ENCODE measurements at places on chromosomes 3 and 15.

- DNase-seq, result no peak
These were observed 43.7 kb upstream of the CD47 start for GRCh38 chr3:108134555-108134880.

- no peak for DNase-seq
These were observed 133.2 kb upstream of the DPH6 start for GRCh38 chr15:35679186-35679585.

DNA sequence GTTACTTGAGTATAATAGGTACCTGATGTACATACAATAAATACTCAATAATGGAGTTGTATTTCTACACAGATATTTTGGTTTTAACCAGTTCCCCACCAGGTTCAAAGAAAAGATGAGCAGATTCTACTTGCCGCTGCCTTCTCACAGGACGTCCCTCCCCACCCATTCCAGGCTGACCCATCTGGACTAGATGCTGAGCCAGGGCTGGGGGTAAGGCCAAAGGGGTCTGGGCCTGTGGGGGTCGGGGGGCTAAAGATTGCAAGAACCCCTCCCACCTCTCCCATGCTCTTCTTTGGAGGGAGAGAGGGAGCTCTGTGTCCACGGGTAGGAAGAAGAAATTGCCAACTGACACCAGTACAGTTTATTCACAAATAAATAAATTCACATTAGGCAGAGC, 1.5 kb downstream of the MESP1 start:
- DNase-seq, result no peak

- DNase-seq, result no peak
These were observed 104.0 kb downstream of the TNIK start for GRCh38 chr3:171356251-171356650.

DNA sequence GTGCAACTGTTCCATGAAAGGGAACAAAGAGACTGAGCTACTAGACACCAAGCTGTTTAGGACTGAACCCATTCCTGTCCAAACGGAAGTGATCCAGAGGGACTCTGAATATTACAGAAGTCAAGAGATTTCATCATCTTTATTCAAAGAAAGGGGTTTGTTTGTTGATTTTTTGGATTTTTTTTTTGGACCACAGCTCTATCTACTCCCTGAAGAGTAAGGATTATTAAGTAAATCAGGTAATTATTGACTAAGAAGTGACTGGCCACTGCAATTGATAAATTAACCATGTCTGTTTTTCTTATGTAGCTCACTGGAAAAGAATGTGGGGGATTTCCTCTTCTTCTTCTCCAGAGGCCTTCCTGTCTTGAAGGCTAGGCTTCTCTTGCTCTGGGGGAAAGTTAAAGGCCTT, 146.6 kb upstream of the TPM1 start:
- no peak for DNase-seq

Measured in activated T-helper 1 cell treated with anti-CD3 and anti-CD28 coated beads, Interleukin-2, amount 50 U/mL, for 16 hours (primary cell).